ENCODE measurements at places on chromosomes 11 and 22.

DNA sequence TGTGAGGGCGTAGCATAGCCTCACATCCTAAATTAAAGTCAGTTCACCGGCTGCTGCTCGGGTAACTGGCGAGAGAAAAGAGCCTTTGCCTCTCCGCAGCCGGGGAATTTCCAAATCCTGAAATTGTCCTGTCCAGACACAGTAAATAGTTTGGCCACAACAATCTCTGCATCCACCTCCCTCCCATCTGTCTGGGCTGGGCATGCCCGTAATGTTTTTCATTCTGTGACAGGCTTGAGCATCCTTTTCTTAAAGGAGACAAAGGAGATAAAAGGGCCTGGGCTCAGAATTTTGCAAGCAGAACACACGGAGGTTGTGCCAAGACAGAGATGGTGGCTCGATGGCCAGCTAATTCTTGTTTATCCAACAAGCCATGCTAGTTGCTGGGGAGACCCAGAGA, 19.2 kb upstream of the CBX6 start:
- no peak for DNase-seq

DNA sequence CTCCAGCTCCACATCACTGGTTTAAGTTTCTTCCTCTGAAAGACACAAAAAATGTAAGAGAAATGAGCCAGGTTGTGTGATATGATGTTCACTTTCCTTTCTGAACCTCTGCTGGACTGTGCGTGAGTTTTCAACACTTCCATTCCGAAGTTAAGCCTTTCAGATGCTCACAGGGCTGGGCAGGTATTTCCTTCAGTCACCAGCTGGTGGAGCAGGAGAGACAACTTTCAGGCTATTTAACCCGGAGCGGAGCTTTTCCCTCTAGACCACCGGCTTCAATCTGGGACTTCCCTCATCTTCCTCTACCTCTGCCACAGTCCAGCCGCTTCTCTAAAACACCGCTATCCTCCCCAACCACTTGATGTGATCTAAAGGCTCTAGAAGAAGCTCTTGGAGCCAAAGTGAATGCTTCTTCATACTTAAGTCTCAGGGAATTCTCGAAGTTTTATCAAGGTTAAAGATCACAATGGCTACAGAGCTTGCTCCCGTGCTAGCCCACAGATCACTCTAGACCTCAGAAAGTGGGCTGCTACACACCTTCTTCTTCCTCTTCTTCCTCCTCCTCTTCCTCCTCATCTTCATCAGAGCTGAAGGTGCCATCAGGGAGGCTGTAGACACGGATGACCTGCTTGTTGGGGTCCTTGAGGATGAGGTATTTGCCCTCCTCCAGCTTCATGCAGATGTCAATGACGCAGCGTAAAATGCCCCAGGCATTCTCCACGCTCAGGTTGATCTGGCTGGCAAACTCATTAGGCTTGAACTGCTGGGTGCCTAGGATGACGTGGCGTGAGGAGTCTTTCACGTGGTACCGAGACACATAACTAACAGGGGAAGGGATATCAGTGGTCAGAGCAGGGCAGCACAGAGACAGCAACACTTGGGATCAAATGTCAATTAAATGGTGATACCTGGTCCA, 4.4 kb upstream of the FOXRED2 start:
- DNase-seq, result no peak

- DNase-seq, result no peak
These were observed 1424.9 kb downstream of the TBC1D22A start for GRCh38 chr22:48187356-48187755.

DNA sequence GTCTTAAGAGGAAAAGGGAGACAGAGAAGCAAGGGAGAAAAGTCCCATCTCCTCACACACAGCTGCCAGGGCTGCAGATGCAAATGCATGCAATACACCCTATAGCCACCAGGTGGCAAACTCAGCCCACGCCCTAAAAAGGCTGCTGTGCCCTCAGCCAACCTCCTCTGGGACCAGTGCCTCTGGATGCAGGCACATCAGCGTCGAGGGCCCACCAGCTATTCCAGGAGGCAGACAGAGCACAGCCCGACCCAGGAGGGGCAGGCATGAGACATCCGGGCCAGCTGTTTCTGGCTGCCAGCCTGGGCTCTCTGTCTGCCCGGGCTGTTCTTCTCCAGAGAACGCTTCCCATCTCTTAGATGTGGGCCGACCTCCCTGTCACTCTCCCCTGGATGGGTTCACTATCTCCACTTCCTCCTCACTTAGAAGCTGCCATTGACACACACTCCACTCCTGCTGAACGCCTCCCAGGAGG, 39.7 kb downstream of the TPBGL start:
- DNase-seq, result no peak

- no peak for DNase-seq
These were observed 33.2 kb upstream of the CCDC89 start for GRCh38 chr11:85718991-85719807.

DNA sequence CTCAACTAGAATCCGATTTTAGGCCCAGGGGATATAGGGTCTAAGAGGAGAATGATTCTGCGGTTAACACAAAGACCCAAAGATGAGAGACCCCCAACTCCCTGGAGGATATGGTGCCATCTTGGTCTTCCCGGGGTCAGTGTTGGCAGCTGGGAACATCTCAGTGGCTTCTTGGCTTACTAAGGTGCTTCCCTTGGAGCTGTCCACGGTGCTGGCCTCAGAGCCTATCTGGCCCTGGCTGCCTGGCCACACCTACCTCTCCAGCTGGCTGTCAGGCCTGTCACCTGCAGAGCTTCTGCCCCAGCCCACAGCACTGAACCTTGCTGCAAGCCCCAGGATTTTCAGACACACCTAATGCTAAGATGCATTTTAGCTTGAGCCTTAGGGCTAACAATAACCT, 70.7 kb upstream of the THY1 start:
- DNase-seq, result no peak

- no peak for DNase-seq
These were observed 3.6 kb upstream of the MAPK8IP1 start for GRCh38 chr11:45881708-45882368.

- DNase-seq, result no peak
These were observed 199.1 kb downstream of the INSC start for GRCh38 chr11:15313862-15314261.

DNA sequence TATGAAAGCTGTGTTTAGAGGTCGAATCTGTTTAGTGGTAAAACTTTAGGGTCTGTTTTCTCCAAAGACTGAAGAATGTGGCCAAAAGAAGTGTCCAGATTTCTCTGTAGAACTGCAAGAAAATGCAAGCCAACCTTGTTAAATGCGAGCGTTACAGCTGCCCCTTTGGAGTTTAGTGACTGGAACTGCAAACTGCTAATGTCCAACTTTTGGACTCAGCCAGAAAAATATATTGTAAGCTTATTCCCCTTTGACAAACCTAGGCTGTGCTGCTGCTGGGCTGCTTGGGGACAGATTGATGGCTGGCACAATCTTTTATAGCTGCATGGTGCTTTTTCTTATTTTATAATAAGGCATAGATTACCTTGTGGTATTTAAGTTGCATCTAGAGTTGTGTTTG, 3.9 kb downstream of the TEAD1 start:
- no peak for DNase-seq

GRCh38 chr22:42915980-42916765, 59.1 kb upstream of the ARFGAP3 start:
- DNase-seq, result no peak

DNA sequence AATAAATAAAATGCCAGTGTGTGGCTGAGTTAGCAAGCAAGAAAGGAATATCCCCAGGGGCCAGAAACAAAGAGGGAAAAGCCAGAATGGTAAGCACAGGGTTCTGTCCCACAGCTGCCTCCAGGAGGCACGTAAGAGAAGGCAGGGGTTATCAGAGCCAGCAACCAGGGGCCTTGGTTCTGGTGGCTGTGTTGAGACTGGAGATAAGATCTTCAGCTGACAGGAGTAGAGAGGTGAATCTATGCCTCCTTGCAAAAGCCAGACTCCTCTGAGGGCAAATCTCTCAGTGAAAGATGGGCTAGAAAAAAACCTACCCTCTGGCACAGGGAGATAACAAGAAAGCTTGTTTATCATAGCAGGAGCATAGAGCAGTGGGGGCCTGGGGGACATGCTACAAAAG, 29.8 kb upstream of the NFAM1 start:
- no peak for DNase-seq

GRCh38 chr22:17705951-17706900, 67.7 kb downstream of the BCL2L13 start:
- DNase-seq, result no peak

GRCh38 chr22:50505276-50505775, 2.2 kb downstream of the LMF2 start:
- DNase-seq, result no peak

DNA sequence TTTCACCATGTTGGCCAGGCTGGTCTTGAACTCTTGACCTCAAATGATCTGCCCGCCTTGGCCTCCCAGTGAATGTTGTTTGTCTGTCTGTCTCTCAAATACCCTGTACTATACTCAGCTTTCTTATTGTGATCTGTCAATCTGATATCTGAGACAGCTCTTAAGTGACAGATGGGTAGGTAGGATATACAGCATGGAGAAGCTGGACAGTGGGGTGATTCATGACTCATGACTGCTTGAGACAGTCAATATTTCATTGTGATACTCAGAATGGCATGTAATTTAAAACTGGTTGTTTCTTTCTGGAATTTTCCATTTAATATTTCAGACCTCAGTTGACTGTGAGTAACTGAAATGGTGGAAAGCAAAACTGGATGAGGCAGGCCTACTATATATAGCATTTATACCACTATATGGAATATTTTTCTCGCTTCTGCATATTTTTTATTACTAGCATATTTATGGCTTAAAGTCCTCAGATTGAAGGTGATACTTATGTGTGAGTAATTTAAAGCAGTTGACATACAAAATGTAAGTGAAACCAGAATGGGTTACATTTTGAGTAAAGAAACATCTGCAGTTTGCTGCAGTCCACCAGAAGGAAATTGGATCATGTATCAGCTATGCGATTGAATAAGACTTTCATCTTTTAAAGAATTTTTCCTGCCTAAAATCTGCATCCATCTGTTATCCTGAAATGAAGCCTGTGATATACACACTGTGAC, 22.3 kb downstream of the ARHGAP42 start:
- no peak for DNase-seq

DNA sequence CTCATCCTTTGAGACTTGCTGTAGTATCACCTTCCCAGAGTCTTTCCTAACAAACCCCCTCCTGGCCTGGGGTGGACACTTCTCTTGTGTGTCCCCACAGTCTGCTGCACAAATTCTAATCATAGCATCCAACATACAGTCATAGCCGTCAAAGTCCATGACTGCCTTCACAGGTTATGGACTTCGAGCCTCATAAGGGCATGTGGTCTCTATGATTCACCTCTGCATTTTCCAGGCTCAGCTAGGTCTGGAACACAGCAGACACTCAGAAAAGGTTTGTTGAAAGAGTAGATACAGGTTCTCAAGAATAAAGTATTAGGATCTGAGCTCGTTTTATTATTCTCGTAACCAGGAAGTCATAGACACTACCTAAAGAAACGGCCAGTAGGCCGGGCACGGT, 13.2 kb upstream of the SCUBE2 start:
- no peak for DNase-seq

Data from cortex of kidney (tissue), 1 donor.